ENCODE measurements at places on chromosomes 3 and 15.

GRCh38 chr3:42647821-42648459, 5.6 kb upstream of the ZBTB47 start:
- DNase-seq = no peak

DNA sequence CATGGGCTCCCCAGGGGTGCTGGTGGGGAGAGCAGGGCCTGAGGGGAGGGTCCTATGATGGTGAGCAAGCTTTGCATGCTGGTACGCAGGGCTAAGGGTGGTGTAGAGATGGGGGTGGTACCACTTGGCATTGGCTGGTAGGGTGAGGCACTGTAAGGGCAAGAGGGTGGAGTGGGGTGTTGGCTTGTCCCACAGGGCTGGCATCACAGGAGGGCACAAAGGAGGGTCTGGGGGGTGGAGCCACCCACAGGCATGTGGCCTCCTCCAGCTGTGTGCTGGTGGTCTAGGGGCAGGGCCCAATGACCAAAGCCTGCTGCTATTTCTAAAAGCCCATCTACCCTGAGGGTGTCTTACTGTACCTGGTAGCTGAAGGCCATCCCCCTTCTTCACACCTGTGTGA, 65.2 kb upstream of the SEC13 start:
- DNase-seq = no peak

GRCh38 chr3:116087426-116087825, 357.9 kb downstream of the LSAMP start:
- no peak for DNase-seq

DNA sequence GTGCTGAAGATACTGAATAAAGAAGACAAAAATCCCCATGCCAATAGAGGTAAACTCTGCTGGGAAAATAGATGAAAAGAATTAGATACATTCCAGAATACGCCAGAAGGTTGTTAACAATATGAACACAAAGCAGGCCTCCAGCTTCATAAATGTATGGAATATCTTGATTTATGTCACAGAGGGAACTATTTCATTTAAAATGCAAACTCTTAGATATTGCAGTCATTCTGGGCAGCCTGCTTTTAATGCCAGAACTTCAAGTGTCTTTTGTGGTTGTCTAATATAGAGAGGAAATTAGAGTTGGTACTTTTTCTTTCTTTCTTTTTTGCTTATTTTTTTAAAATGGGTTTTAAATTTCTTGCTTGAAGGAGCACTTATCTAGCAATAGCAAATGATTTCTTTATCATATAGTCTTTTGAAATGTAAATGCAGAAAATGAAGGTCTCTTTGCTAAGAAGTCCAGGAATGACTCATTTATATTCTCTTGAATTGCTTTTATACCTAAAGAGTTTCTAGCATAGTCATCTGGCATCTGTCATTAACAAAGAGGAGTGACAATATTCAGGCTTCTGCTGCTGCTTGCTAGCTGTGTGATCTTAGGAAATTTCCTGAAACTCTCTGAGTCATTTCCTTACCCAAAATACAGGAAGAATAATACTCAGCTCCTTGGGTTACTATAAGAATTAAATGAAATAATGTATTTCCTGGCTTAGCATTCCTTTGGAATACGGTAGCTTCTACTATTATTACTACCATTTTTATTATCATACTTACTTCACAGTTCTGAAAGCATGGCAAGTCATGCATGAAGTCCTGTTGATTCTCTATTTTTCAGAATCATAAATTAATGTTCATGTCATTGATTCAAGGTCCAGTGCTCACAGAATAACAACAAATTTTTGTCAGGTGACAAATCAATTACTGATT, 527.6 kb downstream of the DIPK2A start:
- no peak for DNase-seq

DNA sequence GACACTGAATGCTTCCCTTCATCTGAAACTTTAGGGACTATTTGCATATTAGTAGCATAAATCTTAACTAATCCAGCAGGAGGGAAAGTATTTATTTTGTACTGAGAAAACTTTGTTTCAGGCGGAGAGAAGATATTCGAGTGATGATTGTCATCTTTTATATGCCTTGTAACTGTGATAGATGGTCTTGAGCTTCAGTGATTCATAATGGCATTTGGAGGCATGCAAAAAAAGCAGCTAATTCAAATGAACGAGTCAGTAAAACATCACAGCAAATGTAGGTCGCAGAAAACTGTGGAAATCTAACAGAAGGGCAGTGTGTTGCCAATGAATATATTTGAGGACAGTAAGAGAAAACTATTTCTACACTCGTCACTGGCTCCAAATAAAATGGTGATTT, 643.7 kb upstream of the NAALADL2 start:
- DNase-seq = no peak

- no peak for DNase-seq
Measured at GRCh38 chr3:70816346-70816745, 503.9 kb upstream of the MDFIC2 start.

DNA sequence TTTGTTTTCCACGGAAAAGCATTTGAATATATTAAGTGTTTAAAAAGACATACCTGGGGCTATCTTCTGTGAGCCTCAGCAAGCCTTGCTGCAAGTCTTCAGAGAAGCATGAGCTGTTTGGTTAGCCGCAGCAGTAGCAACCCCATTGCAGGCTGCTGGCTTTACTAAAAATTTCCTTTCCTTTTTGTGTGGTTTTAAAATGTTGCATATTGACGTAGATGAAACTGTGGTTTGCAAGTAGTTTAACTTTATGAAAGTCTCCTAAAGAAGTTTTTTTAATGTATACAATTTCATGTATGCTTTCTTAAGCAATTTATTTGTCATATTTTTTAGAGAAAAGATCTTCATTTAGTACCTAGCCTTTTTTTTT, at the start of gene GPR171:
GPR171 (minus strand) TSS at position 166 of the 370 bp plus-strand sequence. CDS start 3,830 bp downstream, outside the sequence.
- peak; percentile 39 for DNase-seq

DNA sequence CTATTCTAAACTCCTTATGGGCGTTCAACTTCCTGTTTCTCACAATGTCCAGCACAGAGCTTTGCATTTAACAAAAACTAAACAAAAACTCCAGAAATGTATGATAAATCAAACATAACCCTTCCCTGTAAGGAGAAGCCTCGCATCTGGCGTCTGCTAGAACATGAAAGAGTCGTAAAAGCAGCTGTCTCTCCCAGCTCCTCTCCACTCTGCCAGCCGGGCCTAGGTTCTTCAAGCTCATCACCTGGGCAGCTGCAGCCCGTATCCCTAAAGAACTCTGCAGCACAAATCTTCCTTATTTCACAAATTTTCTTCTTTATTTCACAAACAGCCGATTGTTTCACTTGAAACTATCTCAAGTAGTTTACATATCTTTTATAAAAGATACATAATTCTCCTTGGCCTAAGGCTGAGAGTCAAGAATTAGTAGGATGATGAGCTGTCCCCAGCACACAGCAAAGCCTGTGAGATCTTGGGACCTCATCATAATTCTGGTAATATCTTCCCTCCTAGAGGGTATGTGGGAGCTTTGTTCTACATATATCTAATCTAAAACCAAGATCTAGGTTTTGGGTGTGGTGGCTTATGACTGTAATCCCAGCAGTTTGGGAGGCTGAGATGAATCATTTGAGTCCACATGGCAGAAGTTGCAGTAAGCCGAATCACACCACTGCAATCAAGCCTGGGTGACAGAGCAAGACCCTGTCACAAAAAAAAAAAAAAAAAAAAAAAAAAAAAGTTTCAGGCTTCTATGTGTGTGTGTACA, 35.3 kb downstream of the ANXA2 start:
- DNase-seq = no peak

- no peak for DNase-seq
Measured at GRCh38 chr15:65939901-65940617, 70.8 kb downstream of the RAB11A start.

GRCh38 chr15:48170981-48171380, 7.1 kb downstream of the MYEF2 start:
- no peak for DNase-seq
